Kasumi-1 (cell line): ENCODE measurements at places on chromosomes 16 and 17.
A peak's percentile ranks its signal among the peaks of the same experiment; 100 is the strongest.

GRCh38 chr17:10648381-10648780 lies 8.7 kb downstream of the MYH3 start:
- DNase-seq = no peak

GRCh38 chr16:15798671-15799070 lies 58.2 kb downstream of the MYH11 start:
- no peak for DNase-seq

GRCh38 chr16:58187092-58187491 lies 10.8 kb downstream of the CSNK2A2 start:
- DNase-seq = no peak

- no peak for DNase-seq
Measured at GRCh38 chr16:5006348-5007193, 27.2 kb downstream of the NAGPA start.

GRCh38 chr16:88059701-88060386 lies 108.6 kb downstream of the BANP start:
- DNase-seq = no peak

- DNase-seq = no peak
Measured at GRCh38 chr16:67163164-67163998, 1.2 kb upstream of the HSF4 start.

DNA sequence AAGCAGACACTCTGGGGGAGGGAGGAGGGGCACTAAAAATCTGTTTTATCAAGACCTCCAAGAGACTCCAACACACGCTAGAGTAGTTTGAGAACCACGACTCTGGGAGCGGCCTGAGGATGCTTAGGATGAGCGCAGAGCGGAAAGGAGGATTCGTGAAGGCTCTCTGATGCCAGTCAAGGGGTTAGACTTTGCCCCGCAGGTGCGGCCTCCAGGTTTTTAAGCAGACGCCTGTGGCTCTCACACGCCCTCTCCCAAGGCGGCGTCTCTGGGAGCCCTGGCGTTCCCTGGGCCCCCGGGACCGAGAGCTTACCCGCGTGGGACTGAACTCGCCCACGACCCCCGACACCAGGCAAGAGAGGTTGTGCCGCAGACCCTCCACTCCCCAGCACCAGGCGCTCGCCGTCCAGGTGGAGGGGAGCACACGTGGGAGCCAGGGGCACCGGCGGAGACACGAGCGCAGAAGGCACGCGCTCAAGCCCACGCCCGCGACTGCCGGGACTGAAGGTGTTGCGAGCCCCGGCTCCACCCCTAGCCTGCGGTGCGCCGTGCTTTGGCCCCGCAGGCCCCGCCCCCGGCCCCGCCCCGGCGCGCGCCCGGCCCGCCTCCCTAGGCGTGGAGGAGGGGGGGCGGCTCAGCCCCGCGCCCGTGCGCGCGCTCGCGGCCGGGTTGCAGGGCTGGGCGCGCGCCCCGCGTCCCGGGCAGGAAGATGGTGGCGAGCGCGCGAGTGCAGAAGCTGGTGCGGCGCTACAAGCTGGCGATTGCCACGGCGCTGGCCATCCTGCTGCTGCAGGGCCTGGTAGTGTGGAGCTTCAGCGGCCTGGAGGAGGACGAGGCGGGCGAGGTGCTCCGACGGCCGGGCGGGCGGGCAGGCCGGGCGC lies at the start of gene XYLT2:
Gene XYLT2 (plus strand): TSS at position 695 of the 881 bp plus-strand sequence. CDS start 15 bp downstream, at position 710.
- DNase-seq = peak; percentile 84

- DNase-seq = no peak
Measured at GRCh38 chr17:55883149-55883548, 132.3 kb downstream of the PCTP start.
